Central memory CD8-positive, alpha-beta T cell (primary cell): ENCODE measurements at places on chromosomes 12 and 14.

DNA sequence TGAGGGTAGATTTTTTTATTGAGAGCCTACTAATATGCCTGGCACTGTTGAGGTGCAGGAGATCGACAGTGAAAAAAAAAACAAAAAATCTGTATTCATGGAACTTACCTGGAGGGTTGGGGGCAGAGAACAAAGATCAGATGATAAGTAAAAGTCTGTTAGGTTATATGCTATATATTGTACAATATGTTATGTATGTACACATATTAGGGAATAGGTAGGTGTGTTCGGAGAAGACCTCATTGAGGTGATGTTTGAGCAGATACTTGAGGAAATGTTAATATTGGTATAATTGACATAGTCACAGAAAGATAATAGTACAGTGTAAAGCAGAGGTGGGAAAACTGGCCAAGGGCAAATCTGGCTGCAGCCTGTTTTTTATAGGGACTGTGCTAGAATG is 5.6 kb downstream of the ARF6 start:
- no peak for DNase-seq

- DNase-seq: no peak
Measured at GRCh38 chr14:31770271-31770670, 209.1 kb downstream of the NUBPL start.

DNA sequence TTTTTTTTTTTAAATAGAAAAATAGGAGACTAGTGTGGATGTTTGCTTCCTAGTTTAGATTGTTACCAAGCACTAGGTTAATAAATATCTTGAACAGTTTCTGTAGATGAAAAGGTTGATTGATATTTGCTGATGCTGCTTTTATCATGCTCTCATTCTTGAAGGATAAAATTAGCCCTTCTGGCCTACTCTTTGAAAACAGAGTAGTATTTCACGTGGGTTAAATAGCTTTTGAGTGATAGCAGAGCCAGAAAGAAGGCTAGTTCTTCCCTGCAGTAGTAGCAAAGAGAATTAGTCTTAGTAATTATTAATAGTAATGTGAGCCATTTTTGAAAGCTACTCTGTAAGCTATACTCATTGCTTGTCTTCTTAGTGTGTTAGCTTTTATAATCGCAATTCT is 5.2 kb downstream of the NEDD1 start:
- DNase-seq: no peak

DNA sequence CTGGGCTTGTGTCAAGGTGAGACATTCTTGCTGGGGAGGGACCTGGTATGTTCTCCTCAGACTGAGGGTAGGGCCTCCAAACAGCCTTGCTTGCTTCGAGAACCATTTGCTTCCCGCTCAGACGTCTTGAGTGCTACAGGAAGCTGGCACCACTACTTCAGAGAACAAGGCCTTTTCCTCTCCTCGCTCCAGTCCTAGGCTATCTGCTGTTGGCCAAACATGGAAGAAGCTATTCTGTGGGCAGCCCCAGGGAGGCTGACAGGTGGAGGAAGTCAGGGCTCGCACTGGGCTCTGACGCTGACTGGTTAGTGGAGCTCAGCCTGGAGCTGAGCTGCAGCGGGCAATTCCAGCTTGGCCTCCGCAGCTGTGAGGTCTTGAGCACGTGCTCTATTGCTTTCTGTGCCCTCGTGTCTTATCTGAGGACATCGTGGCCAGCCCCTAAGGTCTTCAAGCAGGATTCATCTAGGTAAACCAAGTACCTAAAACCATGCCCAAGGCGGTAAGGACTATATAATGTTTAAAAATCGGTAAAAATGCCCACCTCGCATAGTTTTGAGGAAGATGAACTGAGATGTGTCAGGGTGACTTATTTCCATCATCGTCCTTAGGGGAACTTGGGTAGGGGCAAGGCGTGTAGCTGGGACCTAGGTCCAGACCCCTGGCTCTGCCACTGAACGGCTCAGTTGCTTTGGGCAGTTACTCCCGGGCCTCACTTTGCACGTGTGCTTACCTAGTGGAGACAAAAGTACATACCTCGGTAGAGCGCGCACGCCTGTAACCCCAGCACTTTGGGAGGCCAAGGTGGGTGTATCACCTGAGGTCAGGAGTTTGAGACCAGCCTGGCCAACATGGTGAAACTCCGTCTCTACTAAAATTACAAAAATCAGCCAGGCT is 4.3 kb downstream of the GAPDH start:
- DNase-seq: no peak

DNA sequence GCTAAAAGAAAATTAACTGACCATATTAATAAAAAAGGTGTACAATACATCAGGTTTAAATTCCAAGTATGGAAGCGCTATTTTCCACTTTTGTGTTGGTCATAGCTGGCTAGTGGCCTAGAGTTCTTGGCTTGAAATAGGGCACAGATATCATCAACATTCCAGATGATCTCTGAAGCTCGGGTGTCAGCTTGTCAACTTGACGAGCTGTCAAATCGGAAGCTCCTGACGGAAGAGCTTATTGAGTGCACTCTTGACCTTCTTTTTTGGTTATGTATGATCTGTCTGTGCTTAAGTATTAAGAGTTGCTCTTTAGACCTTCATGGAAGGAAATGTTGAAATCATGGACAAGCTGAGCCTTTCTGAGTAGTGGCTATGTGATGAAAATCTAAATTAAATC is 177.9 kb downstream of the APAF1 start:
- DNase-seq: no peak

DNA sequence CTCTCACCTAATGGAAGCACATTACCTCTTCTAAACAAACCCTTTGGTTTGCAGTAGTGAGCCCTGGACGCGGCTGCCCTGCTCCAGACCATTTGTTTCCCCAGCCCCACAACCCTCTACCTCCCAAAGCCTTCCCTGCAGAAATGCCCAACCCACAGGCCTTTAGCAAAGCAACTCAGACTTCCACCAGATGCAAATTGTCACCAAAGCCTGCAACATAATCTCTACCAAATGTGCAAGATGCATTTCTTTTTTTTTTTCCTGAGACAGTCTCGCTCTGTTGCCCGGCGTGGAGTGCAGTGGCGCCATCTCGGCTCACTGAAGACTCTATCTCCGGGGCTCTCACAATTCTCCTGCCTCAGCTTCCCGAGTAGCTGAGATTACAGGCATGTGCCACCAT is 56.2 kb downstream of the VWF start:
- DNase-seq: no peak

- no peak for DNase-seq
Measured at GRCh38 chr12:15563663-15564062, 225.5 kb downstream of the EPS8 start.
